ENCODE measurements at places on chromosomes 16 and 17.

DNA sequence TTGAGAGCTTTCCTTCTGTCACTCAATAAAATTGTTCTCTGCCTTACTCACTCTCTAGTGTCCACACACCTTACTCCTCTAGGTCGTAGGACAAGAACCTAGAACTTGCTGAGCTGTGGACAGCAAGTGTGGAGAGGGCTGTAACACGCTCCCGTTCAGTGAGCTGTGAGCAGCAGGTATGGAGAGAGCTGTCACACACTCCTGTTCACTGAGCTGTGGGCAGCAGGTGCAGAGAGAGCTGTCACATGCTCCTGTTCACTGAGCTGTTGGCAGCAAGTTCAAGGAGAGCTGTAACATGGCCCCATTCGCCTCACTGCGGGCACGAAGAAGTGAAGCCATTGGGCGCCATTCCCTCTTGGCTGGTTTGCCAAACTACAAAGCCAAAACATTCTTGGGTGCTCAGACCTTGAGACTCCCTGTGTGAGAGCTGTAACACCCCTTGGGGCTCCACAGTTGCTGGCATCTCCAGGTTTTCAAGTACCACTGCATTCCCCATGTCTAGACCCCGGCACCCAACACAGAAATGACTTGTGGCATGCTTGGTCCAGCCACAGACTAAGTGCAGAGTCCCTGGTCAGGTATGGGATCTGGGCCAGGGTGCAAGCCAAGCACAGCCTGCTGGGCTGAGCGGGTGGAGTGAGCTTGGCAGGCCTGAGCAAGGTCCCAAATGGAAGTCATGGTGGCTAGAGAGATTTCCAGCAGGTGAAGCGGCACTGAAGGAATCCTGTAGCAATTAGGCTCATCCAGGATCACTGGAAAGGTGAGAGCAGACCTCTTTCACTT, 608.0 kb upstream of the CDH8 start:
- no peak for DNase-seq

DNA sequence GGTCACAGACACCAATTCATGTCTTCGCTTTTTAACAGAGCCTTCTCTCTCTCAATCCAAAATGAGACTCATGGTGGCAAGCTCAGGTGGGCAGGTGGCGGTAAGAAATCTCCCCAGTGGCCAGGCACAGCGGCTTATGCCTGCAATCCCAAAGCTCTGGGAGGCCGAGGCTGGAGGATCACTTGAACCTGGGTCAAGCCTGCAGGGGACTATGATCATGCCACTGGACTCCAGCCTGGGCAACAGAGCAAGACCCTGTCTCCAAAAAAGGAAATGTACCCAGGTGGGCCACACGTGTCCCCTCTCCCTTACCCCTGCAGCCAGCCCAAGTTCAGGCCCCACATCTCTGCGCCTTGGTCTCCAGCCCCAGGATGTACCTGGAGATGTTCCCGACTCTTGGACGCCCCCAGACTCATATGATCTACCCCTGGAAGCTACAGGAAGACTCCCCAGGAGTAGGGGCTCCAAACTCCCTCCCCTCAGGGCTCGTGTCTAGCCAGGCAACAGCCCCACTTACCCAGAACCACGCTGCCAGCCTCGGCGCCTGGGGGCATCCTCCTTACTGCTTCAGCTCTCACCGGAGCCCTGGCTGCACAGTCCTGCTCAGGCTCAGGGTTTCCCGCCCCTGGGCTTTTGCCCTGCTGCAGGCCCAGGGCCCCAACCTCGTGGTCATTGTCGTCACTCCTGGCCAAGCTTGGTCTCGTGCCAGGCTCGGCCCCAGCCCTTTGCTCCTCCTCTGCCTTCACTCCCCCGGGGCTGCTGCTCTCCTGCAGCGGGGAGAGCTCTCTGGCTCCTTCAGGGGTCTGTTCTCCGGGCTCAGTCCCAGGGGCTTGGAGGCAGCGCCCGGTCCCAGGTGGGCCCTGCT, 16.2 kb downstream of the MYLK3 start:
- no peak for DNase-seq

DNA sequence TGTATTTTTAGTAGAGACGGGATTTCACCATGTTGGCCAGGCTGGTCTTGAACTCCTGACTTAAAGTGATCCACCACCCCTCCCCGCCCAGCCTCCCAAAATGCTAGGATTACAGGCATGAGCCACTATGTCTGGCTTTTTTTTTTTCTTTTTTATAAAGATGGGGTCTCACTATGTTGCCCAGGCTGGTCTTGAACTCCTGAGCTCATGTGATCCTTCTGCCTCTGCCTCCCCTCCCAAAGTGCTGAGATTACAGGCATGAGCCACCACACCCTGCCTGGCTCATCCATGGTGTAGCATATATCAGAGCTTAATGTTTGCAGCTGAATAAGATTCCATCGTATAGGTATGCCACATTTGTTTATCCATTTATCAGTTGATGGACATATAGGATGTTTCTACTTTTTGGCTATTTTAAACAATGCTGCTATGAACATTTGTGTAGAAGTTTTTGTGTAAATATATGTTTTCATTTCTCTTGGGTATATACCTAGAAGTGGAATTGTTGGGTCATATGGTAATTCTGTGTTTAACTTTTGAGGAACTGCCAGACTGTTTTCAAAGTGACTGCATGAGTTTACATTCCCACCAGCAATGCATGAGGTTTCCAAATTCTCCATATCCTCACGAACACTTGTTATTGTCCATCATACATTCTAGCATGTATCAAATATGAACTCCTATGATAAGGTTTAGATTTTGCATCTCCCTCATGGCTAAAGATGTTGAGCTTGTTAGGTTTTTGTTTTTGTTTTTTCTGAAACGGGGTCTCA, 55.7 kb upstream of the HAS3 start:
- no peak for DNase-seq

GRCh38 chr16:88389191-88389590, 6.4 kb downstream of the ZNF469 start:
- no peak for DNase-seq

DNA sequence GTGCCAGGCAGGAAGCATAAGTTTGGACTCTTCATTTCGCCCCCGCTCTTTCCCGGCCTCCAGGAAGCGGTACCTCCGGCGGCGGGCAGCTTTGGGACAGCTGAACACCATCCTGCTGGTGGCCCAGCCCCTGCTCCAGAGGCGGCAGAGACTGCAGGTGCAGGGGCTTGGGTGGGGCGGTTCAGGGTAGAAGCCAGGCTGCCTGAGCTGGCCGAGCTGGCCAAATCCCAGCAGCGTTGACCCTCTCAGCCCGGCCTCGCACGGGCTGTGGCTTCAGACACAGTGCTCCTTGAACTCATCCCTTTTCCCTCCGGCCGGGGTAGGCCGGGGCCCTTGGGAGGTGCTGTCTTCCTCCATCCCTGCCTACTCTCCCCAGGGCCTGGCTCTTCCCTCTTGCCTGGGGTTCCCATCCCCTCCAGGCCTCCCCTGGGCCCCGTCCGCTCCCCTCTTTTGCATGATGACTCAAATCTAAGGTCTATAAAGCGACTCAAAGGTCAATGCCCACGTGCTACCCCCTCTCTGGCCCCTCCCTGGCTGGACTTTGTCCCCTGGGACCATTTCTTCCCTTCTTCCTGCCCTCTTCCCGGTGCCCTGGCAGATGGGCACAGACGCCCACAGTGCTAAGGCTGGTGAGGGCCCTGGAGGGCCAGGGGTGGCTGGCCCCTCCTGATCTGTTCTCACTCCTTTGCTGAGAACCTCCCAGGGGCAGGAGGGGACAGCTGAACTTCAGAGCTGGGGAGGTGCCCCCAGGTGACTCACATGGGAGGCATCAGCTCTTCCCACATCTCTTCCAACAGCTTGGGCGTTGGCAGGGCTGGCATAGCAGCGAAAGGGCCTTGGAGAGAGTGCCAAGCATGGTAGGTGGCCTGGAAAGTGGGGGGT, 22.7 kb downstream of the MYO15B start:
- DNase-seq, result no peak

GRCh38 chr16:55515111-55515510, 6.2 kb downstream of the LPCAT2 start:
- no peak for DNase-seq

DNA sequence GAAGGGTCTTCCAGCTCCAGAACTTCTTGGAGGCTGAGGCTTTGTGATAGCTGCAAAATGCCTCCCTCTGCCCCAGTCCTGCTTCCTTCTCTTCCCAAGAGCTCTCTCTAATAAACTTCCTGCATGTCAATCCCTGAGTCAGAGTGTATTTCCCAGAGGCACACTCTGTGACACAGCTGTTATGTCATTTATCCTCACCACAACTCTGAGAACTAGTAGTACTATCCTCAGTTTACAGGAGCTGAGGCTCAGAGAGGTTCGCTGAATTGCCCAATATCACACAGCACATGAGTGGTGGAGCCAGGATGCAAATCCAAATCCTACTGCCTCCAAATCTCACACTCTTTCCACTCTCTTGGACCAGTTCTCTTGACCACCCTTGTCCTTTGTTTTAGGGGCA, 20.0 kb downstream of the UNC45B start:
- DNase-seq, result no peak

DNA sequence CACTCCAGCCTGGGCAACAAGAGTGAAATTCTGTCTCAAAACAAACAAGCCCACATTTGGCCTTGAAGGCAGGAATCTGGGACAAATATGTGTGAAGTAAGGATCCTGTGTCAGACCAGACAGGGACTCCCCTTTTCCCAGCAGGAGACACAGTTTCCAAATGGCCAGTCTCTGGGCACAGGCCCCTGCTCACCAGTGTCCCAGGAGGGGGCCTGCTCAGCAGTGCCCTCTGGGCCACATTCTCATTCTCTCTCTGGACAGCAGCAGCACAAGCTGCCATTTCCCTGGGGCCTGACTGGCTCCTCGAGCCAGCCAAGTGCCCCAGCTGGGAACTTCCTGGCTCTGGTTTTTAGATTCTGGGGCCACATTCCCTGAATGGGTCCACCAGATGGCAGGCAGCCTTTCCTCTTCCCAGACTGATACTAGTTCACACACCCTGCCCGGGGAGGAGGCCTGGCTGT, 11.7 kb upstream of the MNT start:
- no peak for DNase-seq

- no peak for DNase-seq
These were observed 62.1 kb downstream of the PLD6 start for GRCh38 chr17:17144061-17144460.

GRCh38 chr17:49450735-49451134, 36.1 kb upstream of the PHB1 start:
- DNase-seq, result no peak

GRCh38 chr17:28865946-28866752, 11.3 kb downstream of the ERAL1 start:
- DNase-seq, result no peak

DNA sequence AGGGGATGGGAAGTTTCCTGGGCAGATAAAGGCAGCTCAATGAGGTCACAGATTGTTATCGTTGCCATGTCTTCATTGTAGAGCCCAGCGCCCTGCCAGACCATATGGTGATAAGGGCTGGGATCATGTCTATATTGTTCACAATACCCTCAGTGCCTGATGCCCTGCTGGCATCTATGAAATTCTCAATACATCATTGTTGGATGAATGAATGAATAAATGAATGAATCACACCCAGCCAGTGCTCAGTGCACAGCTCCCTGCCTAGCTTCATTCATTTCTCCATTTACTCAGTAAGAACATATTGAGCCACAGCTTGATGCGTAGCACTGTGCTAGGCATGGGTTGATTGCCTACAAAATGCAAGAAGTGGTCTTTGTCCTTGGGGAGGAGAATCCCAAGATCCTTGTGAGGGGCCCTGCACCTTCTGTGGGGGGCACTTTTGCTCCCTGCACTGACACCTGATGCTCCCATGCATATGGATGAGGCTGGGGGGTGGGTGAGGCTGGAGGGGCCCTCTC, 29.7 kb downstream of the MRC2 start:
- DNase-seq, result no peak

- no peak for DNase-seq
These were observed 402.1 kb upstream of the ERCC4 start for GRCh38 chr16:13517841-13518240.

GRCh38 chr17:46742565-46743270, 75.8 kb downstream of the WNT3 start:
- no peak for DNase-seq

DNA sequence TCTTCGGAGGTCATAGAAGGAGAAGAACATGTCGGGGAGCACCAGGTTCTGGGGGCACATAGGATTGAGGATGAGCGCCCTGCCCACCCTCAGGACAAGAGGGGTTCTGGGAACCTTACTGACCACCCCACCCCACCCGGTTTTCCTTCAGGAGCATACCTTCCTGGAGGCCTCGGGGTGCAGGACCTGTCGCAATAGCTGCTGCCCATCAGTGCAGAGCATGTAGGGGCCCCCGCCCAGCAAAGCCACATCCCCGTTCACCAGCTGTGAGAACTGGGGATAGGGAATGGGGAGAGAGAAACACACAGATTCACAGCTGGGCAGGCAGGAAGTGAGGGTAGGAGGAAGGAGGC, 2.1 kb downstream of the ESRP2 start:
- DNase-seq, result no peak

DNA sequence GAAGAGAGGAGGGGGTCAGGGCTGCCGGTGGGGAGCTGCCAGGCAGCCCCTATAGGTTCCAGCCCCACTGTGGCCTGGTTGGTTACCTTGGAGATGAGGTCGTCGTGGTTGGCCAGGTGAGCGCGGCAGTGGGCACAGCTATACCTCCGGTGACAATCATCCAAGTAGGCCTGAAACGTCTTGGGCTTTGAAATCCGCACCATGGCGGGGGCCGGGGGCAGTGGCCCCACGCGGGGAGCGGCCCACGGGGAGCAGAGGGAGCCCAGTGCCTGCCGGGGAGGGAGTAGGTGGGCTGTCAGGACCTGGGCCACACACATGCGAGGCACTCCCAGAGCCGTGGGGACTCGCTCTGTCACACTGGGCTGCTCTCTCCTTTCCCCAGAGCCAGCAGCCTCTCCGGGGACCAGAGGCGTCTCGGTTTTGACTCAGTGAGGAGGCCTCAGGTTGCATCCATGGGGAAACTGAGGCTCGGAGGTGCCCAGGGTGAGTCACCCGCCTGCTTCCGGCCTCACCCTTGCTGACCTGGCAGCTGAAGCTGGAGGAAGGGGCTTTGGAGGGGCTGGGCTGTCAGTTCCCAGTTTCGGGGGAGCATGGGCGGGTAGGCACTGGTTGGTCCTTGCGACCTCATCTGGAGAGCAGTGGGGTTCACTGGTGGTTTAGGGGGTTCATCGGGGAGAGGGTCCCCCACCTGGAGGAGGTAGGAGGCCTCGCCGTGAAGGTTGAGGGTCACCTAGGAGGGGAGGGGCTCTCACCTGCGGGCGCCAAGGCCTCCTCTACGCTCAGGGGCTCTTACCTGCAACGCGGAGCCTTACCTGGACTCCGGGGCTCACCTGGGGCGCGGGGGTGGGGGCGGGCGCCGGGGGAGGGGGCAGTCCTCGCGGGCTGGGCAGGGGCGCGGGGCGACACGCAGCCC, 591 bp downstream of the YPEL3 start:
- no peak for DNase-seq

DNA sequence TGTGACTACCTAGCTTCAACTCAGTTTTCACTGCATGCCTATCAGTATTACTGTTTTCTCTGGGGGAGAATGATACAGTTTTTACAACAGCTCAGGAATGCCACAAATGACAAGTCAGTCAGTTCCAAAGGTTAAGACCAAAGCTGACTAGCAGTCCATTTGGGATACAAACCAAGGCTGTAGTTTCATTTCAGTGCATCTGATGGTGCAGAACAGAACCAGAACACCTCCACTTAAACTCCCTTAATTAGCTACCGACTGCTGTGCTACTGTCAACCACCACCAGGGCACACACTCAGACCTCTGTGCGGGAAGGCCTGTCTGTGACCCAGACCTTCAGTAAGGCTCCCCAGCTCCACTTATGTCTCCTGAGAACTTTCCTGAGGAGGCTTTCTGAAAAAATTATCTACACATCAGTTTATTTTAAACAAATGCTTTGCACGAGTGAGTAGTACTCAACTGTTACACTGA, 20.4 kb downstream of the NFE2L1 start:
- no peak for DNase-seq

Measured in stimulated activated naive CD4-positive, alpha-beta T cell treated with Interleukin-2 at 50 U/mL for 16 hours (primary cell).